ENCODE measurements at places on chromosomes 16 and 17.

GRCh38 chr16:89890886-89891657 is 17.7 kb downstream of the TCF25 start:
- DNase-seq, result no peak

- no peak for DNase-seq
Observed at GRCh38 chr17:45332989-45333701, 16.3 kb upstream of the MAP3K14 start.

DNA sequence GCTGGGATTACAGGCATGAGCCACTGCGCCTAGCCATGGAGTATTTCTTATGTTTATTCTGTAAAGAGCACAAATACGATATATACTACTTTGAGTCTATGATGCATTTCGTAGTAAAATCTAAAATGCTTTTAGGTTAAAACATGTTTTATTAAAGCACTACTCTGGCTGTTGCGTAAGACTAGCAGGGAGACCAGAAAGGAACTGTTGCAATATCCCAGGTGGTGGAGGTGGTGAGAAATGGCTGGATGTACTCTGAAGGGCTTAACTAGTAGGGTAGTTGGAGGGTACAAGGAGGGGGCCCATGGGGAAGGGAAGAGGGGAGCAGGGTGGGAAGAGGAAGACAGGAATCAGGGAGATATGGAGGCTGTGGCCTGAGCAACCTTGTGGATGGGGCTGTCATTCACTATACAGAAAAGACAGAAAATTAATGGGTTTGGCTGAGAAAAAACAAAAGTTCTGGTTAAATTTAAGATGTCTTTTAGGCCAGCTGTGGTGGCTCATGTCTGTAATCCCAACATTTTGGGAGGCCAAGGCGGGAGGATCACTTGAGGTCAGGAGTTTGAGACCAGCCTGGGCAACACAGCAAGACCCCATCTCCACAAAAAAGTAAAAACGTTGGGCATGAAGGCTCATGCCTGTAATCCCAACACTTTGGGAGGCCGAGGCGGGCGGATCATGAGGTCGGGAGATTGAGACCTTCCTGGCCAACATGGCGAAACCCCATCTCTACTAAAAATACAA is 35.8 kb downstream of the ST3GAL2 start:
- DNase-seq, result no peak

DNA sequence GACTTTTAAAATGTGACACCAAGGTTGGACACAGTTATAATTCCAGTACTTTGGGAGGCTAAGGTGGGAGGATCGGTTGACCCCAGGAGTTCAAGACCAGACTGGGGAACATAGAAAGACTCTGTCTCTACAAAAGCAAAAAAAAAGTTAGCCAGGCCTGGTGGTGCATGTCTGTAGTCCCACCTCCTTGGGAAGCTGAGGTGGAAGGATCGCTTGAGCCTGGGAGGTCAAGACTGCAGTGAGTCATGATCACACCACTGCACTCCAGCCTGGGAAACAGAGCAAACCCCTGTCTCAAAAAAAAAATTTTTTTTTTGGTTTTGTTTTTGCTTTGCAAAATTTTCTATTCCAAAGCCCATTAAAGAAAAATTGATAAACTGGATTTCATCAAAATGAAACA is 281.4 kb downstream of the BCAS3 start:
- no peak for DNase-seq

DNA sequence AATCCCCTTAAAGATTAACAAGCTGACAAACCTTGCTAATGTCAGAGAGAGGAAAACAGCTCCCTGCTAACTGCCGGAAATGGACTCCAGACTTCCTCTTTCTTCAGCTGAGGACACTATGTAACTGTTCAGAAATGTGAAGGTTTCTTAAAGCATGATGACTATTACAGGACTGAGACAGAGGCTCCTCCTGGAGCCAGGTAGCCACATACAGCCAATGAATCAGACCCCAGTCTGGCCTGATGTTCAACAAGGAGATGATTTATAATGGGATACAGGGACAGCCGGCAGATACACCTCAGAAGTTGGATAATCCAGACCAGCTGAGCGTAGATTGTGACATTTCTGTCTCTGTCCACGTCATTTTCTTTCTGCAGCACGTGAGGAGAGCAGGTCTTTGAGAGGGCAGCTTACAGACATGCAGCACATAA is 216.2 kb downstream of the HS3ST3A1 start:
- DNase-seq, result no peak

- DNase-seq, result no peak
Observed at GRCh38 chr17:22459953-22460350, 767.6 kb downstream of the KCNJ18 start.

- DNase-seq, result no peak
Observed at GRCh38 chr17:7744416-7744815, 26.9 kb downstream of the DNAH2 start.

DNA sequence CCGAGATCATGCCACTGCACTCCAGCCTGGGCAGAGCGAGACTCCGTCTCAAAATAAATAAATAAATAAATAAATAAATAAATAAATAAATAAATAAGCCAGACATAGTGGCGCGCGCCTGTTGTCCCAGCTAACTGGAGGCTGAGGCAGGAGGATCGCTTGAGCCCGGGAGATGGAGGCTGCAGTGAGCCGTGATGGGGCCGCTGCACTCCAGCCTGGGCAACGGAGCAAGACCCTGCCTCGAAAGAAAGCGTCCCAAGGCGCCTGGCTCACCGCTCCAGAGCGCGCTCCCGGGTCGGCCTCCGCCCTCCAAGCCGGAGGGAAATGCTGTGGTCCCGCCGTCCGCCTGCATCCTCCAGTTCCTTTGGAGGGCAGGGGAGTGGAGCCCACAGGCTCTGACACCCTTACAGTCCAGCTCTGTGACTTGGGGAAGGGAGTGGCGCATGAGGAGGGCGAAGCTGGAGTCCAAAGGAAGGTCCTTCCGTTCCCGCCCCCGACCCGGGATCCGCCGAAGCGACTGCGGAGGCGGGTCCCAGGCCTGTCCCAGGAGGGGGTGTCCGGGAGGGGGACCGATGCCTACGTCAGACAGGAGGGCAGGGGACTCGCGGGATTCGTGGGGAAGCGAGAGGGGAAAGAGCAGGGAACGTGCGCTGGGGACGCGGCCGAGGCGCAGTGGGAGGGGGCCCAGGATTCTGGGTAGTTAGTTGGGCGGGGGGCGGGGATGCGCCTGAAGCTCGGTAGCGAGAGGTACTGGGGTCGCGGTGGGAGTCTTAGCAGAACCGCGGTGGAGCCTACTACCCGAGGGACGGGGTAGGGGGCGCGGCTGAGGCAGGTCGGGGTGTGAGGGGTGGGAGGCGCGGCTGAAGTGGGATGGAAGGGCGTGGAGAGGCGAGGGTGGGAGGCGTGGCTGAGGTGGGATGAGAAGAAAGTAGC is 8.4 kb upstream of the TRPV2 start:
- DNase-seq, result no peak

DNA sequence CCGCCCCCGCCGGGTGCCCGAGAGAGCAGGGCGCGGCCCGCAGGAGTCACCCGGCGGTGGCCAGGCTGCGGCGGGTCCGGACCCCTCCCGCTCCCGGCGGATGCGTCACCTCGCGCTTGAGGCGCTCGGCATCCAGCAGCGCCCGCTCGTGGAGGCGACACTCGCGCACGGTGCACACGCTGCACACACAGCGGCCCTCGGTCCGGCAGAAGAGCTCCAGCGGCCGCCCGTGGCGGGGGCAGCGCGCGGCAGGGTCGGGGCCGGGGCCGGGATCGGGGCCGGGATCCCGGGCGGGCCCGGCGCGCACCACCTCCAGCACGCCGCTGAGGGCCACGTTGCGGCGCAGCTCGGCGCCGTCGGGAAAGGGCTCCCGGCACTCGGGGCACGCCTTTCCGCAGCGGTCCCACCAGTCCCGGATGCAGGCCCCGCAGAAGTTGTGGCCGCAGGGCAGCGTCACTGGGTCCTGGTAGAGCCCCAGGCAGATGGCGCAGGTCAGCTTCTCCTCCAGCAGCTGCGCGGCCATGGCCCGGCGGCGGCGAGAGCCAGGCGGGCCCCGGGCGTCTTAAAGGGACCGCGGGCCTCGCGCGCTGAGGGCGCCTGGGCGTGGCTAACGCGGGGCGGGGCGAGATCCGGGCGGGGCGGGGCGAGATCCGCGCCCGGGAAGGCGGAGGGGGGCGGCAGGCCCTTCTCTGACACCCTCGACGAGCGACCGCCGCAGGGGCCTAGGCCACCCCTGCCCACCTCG is at the start of gene TRIM65:
TSS of gene TRIM65 (minus strand) at position 537 of the 745 bp plus-strand sequence. CDS start at position 523, 14 bp downstream.
- DNase-seq, result peak; percentile 89

DNA sequence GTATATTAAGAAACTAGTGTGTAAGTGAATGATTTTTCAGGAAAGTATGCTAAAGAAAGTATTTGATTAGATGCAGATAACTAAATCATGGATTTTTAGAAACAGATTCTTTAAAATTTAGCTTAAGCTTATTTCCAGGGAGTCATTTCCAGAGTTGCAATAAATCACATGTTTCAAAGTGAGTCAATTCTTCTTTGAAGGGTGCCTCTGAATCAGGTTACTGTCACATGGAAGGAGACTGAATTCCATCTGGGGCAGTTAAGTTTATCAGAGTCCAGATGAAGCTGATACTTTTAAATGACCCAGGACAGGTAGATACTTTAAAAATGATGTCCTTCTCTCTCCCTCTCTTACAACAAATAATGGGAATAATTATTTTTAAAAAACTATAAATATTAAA is 5.0 kb downstream of the MFSD11 start:
- no peak for DNase-seq

GRCh38 chr16:4364196-4365013 is 7.2 kb upstream of the VASN start:
- no peak for DNase-seq

- DNase-seq, result peak; percentile 78
Observed at GRCh38 chr16:83561876-83562275, 245.9 kb upstream of the HSBP1 start.

- DNase-seq, result no peak
Observed at GRCh38 chr16:51553910-51554309, 402.8 kb upstream of the SALL1 start.

GRCh38 chr16:68062910-68063393 is 22.2 kb upstream of the NFATC3 start:
- DNase-seq, result no peak

GRCh38 chr17:68145088-68145487 is 102.8 kb upstream of the AMZ2 start:
- DNase-seq, result no peak

DNA sequence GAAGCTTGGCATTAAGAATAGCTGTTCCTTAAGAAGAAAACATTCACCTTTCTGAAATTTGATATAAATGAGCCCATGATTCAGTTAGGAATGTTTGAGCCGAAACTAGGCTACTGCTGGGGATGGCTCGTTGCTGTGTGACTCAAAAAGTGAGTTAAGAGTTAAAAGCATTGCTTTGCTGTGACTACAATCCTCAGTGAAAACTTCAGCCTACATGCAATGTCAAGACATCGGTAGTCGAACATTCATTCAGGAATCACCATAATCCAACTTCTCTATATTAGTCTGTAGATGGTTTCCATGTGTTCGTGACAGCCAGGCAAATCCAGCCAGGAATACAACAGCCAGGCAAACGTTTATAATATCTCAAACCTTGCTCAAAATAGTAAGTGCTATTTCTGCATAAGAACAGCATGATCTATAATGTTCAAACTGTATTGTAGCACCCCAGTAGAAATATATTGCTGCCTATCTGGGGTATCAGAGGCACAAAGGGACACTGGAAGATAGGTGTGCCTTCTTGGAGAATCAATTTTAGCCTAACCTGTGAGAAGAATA is 1225.1 kb downstream of the CDH8 start:
- no peak for DNase-seq

DNA sequence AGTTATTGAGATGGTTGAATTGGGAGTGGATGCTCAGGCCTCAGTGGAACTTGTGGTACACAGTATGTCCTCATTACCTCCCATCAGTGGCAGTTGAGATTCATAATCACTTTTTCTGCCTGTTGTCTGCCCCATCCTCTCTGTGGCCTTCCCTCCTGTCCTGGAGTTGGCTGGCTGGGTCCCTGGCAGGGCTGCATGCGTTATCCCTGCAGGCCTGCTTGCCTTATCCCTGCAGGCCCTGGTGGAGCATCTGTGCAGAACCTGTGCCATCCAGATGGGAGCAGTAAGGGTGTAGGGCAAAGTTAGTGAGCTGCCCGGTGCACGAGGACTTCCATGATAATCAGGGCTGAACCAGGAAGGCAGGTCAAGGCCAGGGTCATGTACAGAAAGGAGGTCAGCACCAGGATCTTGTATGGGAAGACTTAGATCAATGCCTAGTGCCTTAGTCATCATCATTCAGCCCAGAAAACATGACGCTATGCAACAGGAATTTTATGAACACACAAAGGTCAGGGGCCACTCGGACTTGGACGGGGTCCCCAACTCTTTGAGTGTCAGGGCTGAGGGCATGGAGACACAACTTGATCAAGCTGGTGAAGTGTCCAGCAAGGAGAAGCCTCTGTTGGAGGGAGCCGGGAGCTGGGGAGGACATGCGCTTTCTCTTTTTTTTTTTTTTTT is 47.2 kb downstream of the ABCC1 start:
- no peak for DNase-seq

GRCh38 chr17:10360578-10360977 is 12.2 kb downstream of the MYH13 start:
- no peak for DNase-seq
